ENCODE measurements at places on chromosomes 4 and X.

DNA sequence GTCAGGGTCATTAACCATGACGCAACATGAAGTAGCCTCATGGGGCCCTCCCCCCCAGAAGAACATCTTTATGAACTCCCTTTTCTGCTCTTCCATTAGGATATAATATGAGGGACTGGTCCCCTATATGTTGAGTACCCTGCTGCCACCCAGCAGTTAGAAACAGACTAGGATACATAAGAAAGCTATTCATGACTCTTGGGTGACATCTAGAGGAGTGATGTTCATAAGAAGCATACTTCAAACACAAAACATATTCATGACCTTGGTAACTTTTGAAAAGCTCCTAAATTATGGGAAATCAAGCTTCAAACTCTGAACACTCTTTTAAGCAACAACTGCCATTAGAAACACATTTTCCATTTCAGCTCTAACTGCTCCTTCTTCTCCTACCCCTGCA lies 155.2 kb upstream of the SPIN4 start:
- DNase-seq: peak; percentile 29

DNA sequence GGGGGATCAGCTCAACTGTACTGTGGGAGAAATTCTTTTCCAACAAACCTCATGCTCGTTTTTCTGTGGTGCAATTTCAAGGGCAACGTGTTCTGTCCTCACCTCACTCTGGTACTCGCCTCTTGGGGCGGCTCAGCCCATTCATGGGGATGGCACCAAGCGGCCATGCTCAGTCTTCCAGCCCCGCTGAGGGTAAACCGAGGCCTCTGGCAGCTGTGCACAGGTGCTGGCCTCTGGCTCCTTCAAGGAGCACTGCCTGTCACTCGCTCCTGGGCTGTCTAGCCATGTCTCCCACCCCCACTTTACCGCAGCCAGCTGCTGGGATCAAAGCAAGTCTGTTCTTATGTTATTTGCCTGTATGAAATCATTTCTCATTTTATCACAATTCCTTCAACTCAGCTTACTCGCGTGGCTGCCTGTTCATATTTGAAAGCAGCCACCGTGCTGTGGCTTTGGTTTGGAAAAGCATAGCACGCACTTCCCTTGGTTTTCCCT lies 70.2 kb downstream of the MTMR1 start:
- DNase-seq: no peak

GRCh38 chrX:155134255-155134654 lies 62.9 kb downstream of the BRCC3 start:
- no peak for DNase-seq

DNA sequence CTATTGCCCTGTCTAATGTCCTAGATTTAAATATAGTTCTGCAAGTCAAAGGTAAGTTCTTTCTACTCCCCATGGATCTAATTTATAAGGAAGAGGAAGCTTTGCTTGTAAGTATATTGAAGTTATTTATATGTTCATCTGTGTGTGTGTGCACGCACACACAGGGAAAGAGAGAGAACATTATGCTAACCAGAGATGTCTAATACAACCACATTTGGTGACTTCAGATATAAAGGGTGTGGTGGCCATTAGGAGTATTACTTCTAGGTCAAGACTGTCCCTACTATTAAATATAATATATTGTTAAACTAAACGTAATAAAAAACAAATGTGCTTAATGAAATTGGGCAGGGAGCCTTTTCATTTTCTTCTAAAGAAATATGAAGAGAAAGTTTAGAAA lies 4.1 kb downstream of the DCK start:
- no peak for DNase-seq

DNA sequence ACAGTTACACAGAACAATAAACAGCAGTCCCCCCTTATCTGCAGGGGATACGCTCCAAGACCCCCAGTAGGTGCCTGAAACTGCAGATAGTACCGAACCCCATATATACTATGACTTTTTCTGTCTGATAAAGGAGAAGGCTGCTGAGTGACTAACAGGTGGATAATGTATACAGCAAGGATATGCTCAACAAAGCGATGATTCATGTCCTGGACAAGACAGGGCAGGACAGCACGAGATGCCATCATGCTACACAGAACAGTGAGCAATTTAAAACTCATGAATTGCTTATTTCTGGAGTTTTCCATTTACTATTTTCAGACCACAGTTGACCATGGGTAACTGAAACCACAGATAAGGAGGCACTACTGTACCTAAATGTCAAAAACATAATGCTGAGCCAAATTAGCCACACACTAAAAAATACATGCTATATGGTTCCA lies 76.1 kb downstream of the MANBA start:
- no peak for DNase-seq

DNA sequence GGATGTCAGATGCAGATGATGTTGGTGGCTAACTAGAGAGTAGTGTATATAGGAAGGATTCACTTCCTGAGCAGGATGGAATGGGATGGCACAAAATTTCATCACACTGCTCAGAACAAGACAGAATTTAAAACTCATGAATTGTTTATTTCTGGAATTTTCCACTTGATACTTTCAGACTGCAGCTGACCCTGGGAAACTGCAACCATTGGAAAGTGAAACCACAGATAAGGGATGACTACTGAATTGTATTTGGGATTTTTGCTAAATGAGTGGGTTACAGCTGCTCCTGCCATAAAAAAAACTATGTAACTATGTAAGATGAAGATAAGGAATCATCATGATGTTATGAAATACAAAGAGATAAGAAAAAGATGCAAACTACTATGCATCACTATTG lies 51.4 kb downstream of the NPY5R start:
- DNase-seq: no peak
